Muscle of back (tissue), 13 donors: ENCODE measurements at places on chromosomes 1 and 21. TPM values are rescaled to one million over a fixed set of nuclear protein-coding genes. Genes with fewer than 3 reads are reported as not detected.

GRCh38 chr1:69707103-69707502 is 139.4 kb downstream of the LRRC7 start:
- DNase-seq = no peak

DNA sequence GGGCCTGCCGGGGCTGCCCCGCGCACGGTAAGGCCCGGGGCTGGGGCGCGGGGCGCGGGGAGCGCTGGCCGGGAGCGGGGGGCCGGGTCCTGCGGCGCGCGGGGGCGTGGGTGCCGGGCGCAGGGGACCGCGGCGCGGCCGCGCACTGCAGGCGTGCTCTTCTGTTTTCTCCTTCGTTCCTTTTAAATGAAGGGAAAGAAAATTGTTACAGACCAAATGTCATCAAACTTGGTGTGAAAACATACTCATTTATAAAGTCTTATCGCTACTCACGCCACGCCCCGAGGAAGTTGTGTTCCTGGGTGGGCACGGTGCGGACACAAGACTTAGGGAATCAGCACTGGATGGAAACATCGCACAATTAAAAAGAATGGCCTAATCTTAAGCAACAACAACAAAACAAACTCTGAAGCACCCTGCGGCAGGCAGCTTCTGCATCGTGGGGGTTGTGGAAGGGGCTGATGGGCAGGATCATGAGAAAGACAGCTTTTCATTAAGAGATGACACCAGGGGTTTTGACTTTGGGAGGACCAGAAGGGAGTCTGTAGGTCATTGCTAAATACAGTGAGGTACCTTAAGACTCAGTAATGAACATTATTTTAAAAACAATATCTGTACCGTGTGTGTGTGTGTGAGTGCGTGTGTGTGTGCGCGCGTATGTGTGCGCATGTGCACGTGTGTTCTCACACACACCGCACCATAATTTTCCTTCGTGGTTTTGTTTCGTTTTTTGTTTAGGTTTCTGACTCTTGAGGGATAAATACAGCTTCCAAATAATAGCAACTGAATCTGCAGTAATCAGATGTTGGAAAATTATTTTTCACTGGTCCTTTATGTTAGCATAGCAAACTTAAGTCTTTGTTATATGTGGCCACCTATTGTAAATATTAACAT is 548 bp downstream of the B3GALT5 start:
- no peak for DNase-seq

Gene C21orf58
- 7.1 TPM for polyA plus RNA-seq

DNA sequence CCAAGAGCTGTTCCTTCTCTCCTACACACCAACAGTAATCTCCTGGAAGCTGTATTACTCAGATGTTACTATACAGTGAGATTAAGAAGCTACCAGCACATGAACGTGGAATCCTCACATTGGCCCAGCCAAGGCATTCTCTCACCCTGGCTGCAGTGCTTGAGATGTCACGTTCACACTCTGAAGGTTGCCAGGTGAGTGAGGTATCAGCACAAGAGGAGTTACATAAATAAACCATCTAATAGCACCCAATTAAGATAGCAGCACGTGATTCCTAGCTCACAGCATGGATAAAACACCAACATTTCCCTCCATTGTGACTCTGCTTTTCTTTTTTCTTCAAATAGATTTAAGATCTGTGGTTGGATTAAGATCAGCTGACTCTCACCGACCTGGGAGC is 182.8 kb downstream of the PLPP3 start:
- DNase-seq = no peak

DNA sequence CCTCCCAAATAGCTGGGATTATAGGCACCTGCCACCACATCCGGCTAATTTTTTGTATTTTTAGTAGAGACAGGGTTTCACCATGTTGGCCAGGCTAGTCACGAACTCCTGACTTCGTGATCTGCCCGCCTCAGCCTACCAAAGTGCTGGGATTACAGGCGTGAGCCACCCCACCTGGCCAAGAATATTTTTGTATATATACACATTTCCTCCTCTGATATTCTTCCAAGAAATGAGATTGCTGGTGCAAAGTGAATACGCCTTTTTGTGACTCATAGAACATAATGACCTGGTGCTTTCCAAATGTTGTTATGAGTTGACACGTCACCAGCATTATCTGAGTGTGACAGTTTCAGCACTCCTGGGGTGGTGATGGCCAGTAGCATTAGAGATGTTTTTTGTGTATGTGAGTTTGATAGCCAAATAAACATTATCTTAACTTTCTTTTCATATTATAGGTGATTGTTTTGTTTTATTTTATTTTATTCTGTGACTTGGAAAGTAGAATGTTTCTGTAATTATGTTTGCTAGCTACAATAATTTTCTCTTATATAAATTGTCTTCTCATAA is 54.9 kb downstream of the KCNK1 start:
- peak; percentile 9 for DNase-seq

- no peak for DNase-seq
These were observed 131.4 kb downstream of the HS2ST1 start for GRCh38 chr1:87045761-87046304.

- no peak for DNase-seq
These were observed 148.7 kb upstream of the PRMT6 start for GRCh38 chr1:106907795-106908194.

Gene OR2G3
- not detected for polyA plus RNA-seq

- no peak for DNase-seq
These were observed 144.0 kb downstream of the FMN2 start for GRCh38 chr1:240235521-240236288.

Gene MPL
- 0.36 TPM for polyA plus RNA-seq

Gene TMEM183A
- polyA plus RNA-seq = 39.0 TPM

- DNase-seq = no peak
These were observed 68.1 kb downstream of the SPAG17 start for GRCh38 chr1:118116909-118117308.

- DNase-seq = no peak
These were observed 28.4 kb downstream of the SLC27A3 start for GRCh38 chr1:153803470-153804056.

GRCh38 chr1:8009043-8010002 is 16.8 kb downstream of the ERRFI1 start:
- no peak for DNase-seq

DNA sequence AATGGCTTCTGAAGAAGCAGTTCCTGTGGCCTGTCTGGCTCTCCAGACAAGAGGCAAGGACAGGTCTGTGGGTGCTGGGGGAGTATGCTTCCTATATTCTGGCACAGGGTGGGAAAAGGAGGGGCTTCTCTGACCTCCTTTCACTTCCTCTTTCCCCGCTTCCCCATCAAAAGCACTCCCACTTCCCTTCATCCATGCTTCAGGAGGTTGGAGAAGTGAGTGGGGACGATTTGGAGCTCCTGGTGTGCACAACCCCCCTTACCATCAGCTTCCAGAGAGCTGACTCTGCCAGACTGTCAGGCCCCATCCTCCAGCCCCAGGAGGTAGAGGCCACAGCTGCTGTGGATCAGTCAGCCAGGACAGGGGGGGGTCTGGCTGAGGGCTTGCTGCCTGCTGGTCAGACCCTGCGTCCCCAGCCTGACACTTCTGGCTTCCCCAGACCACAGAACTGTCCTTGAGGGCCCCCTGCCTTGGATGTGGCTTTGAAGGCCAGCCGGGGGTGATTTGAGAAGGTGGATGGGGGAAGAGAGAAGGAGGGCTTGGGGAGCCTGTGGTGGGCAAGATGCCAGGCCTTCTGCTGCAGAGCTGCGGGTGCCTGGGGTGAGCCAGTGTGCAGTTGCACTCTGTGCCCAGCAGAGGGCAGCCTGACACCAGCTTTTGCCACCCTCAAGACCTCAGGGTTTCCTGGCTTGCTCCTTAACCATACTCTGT is 21.5 kb upstream of the TMEM222 start:
- peak; percentile 97 for DNase-seq

DNA sequence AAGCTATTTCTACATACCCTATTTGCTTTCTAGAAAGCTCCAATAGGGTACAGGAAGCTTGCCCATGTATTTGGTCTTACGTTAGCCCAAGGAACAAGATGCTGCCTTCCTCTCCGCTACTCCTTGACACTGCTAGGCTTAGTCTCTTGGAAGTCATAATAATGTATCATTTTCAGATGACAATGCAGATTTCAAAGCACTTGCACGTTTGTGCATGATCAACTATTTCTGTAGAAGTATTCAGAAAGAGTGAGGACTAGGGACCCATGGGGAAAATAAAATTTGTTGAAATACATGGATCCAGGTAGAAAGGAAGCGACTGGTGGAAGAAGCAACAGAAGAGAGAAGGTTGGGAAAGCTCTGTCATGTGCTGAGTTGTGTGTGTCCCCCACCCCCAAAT is 211.8 kb upstream of the C1orf105 start:
- no peak for DNase-seq

Gene RHCE
- 0.47 TPM for polyA plus RNA-seq

Gene LRRC71
- polyA plus RNA-seq = 0.89 TPM

GRCh38 chr21:39016740-39017315 is 166.4 kb downstream of the PSMG1 start:
- DNase-seq = no peak

- no peak for DNase-seq
These were observed 80.2 kb upstream of the F3 start for GRCh38 chr1:94621802-94622201.

Gene MNDA
- polyA plus RNA-seq = 3.0 TPM

GRCh38 chr21:34072145-34073031 is 990 bp upstream of the MRPS6 start:
- DNase-seq = no peak

DNA sequence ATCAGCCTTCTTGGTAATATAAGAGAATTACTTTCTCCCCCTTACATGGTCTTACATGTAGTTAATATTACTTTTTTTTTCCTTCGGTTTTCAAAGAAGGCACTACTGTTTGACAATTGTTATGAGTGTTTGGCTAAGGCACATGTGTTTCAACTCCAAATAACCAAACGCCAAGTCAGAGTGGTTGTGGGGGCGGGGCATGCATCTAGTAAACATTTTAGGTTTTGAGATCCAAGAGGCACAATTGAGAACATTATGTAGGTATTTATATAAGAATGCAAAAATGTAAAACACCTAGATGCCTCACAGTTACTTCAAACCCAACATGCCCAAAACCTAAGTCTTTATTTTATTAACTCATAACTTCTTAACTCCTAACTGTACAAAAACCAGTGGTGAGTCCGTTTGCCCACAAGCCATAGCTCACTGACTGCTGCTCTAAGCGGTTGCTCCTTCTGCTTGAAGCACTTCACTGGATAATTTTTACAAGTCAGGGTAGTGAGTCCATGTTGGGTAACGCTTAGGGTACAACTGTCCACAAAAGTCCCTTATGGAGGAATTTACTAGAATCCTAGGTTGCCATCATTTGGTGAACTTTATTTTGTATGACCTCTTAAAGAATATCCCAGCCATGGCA is 189.9 kb downstream of the HUNK start:
- no peak for DNase-seq

Gene SH3BGRL3
- polyA plus RNA-seq = 59.9 TPM

DNA sequence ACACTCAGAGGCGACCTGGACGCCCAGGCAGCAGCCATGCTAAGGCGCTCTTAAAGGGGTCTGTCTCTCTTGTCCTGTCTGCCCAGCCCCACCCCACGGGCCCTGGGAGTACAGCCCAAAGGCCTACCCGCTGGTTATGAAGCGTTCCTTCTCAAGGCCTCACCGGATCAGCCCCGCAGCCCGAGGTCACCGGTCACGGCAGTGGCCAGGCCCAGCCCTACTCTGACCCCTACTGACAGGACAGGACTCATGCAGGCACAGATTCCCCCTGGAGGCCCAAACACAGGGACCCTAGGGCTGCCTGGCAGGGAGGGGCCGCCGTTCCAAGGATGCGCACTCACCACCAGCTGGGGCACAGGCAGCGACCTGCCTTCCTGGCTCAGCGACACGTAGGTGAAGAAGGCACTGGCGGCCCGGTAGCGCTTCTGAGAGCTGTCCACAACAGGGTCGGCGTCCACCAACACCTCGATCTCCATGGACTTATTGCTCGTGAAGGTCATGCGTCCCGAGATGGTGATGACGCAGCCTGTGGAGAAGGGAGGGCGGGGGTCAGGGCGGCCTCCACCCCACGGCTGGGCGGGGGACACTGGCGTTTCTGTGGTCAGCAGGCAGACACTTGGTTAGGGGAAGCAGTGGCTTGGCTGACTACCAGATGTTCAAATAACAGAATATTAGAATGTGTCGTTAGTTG is 20.0 kb upstream of the GPR153 start:
- DNase-seq = no peak

GRCh38 chr1:47434051-47434842 is 3.6 kb upstream of the FOXD2 start:
- peak; percentile 87 for DNase-seq

Gene FAM167B
- 2.1 TPM for polyA plus RNA-seq

Gene KPRP
- polyA plus RNA-seq = not detected

GRCh38 chr1:56584910-56585528 is 5.7 kb upstream of the PLPP3 start:
- DNase-seq = peak; percentile 65

GRCh38 chr1:75724472-75725022 is at the start of gene ACADM:
TSS of gene ACADM (plus strand) at chr1:75724709. CDS start at chr1:75724788, 79 bp downstream.
- DNase-seq = peak; percentile 92

DNA sequence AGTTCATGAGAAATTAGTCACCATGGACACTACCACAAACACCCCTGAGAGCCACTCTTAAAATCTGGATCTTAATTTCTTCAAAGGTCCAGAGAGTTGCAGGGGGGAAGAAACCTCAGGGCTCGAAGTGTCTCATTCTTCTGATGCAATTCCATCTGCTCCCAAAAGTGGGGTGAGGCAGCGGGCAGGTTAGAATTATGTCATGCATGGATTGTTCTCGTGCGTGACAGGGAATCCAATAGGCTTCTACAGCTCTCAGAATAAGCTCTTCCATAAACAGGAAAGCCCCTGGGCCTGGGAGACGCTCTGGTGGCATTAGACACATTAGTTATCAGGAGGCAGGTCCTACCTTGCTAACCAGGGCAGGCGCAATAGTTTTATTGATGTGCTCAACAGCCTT is 8.4 kb downstream of the ENO1 start:
- no peak for DNase-seq

Gene LIN28A
- not detected for polyA plus RNA-seq

- DNase-seq = no peak
These were observed 22.7 kb downstream of the NAV1 start for GRCh38 chr1:201561601-201562000.

Gene CDK11B
- polyA plus RNA-seq = 34.1 TPM

Gene TBX19
- 2.6 TPM for polyA plus RNA-seq

DNA sequence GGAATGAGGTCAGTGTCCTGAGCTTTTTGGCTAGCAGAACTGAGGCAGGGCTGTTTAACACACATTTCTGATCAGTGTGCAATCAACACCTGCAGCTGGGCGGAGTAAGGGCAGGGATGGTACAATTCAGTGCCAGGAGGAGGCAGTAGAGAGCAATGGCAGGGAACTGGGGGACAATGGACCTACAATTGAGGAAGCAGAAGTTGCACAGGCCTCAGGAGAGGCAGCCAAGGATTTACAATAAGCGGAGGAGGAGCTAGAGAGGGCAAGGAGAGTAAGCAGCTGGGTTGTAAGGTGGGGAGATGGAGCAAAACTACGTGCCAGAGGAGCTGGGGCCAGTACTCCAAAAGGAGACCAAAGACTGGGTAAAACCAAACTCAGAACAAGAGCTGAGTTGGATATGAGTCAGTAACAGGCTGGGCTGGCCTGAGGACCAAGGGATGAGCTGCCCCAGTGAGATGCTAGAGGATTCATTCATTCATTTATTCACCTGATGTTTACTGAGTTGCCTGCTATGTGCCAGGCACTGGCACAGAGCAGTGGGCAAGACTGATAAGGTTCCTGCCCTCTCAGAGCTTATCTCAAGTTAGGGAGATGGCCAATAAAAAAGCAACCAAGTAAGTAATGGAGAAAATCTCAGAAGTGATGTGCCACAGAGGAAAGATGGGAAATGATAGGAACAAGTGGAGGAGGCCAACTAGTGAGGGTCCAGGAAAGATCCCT is 10.4 kb upstream of the GALE start:
- DNase-seq = no peak
